ENCODE measurements at places on chromosomes 4 and X. TPM values are rescaled to one million over a fixed set of nuclear protein-coding genes. Genes with fewer than 3 reads are reported as not detected.

DNA sequence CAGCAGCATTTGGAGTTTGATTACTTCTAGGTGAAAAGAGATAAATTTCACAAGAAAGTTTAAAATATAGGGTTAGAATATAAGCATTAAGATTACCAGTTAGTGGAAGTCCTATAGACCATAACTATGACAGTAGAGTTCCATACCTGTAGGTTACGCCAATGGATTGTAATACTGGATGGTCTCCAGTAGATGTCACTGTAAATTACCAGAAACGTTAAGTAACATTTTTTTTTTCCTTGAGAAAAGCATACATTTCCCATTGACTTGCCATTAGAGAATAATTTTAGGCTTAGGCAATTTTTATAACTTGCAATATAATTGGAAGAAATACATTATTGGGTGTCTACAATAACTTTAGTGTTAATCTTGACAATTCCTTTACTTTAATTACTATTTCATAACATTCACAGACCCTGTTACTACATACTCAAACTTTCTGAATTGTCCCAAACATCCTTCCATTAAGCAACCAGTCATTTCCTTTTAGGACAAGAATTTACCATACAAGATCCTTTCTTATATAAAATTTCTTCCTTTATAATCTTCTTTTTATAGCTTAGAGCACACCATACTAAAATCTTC lies 304.1 kb upstream of the TECRL start:
- no peak for DNase-seq

DNA sequence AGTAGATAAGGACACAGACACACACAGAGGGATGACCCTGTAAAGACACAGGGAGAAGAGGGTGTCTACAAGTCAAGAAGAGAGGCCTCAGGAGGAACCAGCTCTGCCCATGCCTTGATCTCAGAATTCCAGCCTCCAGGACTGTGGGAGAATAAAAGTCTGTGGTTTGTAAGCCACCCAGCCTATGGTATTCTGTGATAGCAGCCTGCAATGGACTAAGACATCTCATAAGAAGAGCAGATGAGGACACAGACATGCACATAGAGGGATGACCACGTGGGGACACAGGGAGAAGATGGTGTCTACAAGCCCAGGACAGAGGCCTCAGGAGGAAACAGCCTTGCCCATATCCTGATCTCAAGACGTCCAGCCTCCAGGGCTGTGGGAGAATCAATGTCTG lies 9.4 kb downstream of the XG start:
- no peak for DNase-seq

ENPEP gene
- 0.27 TPM for total RNA-seq

PDE6B gene
- total RNA-seq, result 1.2 TPM

Data from colonic mucosa (tissue), 4 donors.